ENCODE measurements at places on chromosomes 2 and 18.
A peak's percentile ranks its signal among the peaks of the same experiment; 100 is the strongest.

- DNase-seq, result no peak
These were observed 749.5 kb upstream of the ACVR2A start for GRCh38 chr2:147095376-147095775.

DNA sequence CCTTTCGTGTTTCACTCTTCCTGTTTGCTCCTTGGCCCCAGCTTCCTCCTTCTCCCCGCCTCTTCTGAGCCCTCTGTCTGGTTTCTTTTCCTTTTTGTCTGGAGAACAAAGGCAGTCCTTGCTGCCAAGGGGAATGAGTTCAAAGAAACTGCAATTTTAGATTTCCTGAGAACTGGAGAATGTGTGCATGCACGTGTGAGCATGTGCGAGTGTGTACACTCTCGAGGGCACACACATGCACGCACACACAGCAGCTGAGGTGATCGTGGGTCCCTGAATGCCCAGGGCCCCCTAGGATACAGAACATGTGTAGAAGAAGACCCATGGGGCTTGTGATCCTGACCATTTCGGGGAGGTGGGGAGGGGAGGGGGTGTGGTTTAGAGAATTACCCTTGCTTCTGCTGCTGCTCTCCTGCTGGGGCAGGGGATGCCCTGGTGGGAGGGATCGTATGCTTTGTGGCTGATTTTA lies 151.8 kb downstream of the DYSF start:
- no peak for DNase-seq

DNA sequence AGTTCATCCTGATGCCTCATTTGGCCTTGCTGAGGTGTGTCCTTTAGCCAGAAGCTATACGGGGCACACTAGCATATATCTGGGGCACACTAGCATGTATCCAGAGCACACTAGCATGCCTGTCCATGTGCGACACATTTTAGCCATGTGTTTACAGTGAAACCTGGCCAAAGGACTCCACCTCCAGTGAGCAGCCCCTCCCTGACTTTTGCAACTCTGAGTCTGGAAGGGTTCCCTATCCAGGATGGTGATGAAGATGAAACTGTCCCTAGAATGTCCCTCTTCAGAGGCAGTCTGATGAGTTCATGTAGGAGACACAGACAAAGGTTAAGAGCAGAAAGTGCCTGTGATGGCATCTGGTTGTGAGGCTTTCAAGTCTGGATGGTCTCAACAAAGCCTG lies 61.4 kb upstream of the LGALSL start:
- DNase-seq, result no peak

DNA sequence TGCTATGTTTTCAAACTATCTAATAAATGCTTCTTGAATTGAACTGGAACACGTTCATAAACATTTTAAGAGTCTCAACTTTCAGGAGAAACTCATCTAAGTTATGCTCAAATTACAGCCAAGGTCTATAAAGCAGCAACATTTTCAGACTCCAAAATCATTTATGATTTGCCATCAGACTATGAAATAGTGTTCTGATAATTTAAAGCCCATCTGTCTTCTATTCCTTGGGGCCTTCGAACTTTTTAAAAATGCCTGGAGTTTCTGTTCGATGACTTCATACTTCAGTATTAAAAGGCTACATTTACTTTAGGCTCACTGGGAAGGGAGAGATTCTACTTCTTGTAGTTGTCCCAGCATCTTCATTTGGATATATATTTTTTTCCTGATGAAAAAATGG lies 73.6 kb upstream of the NXPH2 start:
- no peak for DNase-seq

GRCh38 chr18:36829362-36830157 lies 633 bp downstream of the KIAA1328 start:
- no peak for DNase-seq

- no peak for DNase-seq
These were observed 150.9 kb downstream of the MTCL1 start for GRCh38 chr18:8856212-8856611.

DNA sequence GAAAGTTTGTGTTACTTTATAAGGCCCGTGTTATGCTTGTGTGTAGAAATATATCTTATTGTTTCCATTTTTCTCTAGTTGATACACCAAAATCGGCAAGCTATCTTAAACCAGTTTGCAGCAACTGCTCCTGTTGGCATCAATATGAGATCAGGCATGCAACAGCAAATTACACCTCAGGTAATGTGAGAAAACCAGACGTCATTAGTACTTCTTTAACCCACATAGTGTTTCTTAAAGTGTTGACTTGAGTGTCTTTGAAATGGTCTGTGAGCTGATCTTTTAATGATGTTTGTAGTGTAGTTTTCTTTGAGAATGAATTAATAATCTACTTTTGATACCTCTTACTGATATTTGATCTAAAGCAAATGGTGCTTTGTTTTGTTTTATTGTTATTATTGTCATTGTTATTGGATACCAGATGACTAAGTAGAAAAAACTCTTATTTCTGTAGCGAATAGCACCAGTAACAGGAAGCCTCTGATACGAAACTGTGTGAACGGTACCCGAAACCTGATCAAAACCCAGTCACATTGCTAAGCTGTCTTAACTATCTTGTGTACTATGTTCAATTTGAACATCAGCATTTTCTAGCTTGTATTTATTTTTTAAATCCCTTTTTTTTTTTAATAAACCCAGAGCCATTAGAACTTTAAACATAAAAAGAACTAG lies 53.7 kb downstream of the PTRHD1 start:
- no peak for DNase-seq

DNA sequence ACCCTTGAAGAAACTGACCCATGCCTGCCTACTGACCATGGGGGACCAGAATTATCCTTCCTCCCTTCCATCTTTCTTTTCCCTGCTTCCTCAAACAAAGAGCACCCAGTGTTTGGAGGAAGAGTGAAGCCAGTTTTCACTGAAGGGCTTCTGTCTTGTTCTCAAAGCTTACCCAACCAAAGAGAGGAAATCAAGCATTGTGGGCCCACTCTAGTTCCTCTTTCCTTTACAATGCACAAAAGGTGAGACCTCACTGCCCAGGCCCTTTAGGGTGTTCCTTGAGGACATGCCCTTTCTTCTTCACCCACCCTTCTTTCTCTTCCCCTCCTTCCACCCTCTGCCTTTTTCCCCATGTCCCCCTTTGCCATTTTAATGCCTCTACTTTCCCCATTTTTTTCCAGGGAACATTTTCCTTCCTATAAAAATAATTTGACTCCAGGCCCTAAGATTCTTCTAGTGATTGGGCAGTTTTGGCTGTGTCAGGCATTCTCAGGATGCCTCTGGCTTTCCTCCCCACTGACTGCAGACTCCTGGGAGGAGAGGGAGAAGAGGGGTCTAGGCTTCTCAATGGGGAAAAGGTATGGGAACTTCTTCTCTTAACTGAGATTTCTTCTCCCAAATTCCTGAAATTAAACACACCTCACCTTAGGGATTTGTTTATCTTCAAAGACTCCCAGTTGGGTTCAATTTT lies 126.6 kb upstream of the RMDN2 start:
- no peak for DNase-seq

- DNase-seq, result no peak
These were observed 89.6 kb upstream of the CCDC68 start for GRCh38 chr18:55048892-55049291.

DNA sequence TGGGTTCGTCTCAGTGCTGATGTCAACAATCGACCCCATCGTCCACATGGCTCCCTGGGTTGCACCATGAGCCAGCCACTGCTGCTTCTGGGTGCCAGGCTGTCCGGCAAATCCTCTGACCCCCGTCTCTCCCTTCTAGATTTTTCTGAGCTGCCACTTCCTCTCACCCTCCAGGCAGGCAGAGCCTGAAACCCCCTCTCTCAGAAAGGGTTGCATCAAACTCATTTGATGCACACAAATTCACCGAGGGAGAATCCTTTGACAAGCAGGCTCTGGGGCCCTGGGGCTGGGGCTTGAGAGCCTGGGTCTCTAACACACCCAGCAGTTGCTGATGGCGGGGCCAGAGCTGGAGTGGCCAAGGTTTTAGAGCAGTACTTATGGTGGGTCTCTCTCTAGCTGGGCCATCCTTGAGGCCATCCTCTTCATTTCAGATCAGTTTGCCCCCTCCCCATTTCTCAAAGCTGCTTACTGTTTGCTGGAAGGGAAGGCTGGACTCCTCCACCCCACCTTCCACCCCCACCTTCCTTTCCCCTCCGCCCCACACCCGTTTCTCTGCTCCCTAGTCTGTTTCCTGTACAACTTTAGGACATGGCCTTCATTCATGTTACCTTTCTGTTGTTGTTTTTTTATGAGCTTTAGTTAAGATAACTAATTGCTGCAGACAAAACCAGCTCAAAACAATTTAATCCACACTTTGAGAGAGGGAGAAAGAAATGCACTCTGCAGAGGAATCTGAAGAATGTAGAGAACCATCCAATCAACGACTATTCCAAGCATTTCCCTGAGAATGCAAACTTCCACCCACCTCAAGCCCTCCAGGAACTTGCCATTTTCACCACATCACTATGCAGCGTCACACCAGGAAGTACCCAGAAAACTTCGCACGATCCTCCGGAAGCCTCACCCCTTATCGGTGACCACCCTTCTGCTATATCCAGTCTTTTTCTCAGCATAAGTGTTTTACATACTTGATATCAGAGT lies 69.5 kb downstream of the ARL4C start:
- DNase-seq, result no peak

DNA sequence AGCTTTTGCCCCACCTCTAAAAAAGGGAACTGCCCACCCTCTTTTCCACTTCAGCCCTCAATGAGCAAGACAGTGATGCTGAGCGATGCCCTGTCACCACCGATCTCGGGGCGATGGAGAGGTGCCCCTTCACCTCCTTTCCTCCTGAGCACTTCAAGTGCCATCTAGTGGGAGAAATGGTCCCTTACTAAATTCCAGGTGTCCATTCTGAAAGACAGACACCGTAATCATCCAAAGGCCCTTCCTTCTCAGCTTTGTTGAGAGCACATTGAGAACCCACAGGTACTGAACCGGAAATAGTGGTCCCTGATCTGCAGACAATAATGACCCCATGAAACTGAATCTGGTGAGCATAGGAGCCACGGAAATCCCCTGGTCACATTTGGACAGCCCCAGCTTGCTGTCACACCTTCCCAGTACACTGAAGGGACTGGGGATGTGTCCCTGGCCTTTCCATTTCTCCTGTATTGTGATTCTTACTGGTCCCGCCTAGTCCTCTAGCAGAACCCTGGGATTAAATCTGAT lies 38.5 kb downstream of the KCTD18 start:
- peak; percentile 35 for DNase-seq

DNA sequence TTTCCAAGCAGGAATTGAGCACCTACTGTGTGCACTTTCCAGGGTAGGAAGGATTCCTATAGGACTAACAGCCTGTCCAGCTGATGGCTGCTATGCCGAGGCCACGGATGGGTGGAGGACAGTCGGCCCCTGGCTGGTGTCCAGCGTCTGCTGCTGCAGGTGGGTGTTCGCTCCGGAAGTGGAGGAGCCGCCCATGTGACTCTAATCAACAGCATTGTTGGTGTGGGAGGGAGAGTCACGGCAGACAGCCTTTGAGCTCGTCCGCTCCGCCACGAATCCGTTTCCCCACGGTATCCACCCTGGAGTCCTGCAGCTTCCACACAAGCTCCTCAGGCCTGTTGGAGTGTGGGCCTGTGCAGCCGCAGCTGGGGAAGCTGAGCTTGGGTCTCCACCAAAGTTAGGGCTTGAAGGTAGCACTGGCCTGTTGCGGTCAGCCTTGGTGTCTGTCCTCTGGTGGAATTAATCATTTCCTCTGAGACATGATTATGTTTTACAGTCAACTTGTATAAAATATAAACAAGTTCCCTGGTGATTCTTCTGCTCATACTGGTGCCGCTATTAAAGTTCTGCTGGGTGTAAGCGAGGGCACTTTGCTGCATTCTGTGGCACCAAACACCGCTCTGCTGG lies 185.9 kb upstream of the TPO start:
- DNase-seq, result no peak

GRCh38 chr2:166158546-166158945 lies 30.7 kb upstream of the SCN1A start:
- DNase-seq, result no peak

GRCh38 chr2:60523963-60524362 lies 29.5 kb downstream of the BCL11A start:
- no peak for DNase-seq

DNA sequence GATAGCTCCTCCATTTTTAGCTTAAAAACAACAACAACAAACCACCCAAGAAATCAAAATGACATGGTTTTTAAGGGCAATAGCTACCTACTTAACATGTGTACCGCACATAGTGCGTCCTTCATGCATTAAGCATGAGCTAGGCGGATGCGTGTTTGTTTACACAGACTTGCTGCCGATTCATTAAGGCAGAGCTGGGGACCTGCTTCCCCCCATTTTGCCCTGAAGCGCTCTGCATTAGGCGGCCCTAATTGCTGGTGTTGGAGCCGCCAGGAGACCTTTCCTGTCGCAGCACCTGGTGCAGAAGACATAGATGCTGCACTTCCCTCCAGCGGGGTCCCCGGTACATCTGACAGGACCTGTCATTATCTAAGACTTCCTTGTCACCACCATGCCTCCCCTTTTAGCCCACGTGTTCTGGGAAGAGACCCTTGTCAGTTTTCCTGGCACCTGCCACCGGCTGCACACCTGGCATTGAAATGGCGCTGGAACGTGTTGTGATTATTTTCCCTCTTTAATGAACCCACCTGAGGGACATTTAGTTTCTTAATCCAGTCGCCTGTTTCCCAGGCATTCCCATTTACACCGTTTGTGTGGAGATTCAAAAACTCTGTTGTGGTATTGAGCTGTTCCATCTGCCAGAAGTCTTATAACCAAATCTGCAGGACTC lies 261.1 kb upstream of the RAB12 start:
- DNase-seq, result no peak

DNA sequence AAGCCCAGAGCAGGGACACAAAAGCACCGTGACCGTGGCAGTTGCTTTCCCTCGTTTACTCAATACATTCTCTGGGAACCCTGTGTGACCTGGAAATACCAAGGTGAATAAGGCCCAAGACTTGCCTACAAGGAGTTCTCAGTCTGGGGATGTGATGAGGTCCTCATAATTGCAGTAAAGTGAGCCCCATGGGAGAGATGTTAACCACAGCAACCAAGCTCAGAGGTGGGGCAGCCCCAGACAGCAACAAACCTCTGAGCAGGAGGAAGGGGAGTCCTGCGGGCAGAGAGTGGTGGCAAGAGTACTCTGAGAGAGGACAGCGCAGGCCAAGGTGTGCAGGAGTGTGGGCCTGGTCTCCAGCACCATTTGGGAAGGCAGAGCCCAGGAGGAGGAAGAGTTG lies 91.6 kb downstream of the TTC32 start:
- no peak for DNase-seq

Data from substantia nigra (tissue), 51 donors.